ENCODE measurements at places on chromosomes 7 and 10.

DNA sequence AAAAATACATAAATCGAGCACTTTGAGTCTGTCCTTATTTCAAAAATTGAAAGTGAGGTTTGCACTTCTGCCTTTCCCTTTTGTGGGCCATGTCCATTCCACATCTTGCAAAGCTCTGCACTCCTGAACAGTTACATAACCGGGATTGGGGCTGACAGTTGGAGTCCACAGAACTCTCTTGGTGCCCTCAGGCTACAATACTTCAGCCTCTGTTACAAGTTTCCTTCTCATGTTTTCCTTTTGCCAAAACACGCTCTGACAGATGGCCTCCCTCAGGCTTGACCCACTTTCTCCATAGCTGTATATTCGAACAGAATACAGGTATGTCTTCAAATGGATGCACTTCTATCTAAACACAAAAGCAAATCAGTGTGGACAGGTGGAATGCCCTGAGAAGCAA is 335.9 kb downstream of the WDR37 start:
- no peak for DNase-seq

- no peak for DNase-seq
These were observed 903.6 kb upstream of the AUTS2 start for GRCh38 chr7:68694656-68695055.

DNA sequence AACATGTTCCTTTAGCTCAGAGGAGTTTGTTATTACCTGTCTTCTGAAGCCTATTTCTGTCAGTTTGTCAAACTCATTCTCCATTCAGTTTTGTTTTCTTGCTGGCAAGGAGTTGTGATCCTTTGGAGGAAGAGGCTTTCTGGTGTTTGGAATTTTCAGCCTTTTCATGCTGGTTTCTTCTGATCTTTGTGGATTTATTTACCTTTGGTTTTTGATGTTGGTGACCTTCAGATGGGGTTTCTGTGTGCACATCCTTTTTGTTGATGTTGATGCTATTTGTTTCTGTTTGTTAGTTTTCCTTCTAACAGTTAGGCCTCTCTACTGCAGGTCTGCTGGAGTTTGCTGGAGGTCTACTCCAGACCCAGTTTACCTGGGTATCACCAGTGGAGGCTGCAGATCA is 118.6 kb downstream of the PPP1R9A start:
- no peak for DNase-seq

DNA sequence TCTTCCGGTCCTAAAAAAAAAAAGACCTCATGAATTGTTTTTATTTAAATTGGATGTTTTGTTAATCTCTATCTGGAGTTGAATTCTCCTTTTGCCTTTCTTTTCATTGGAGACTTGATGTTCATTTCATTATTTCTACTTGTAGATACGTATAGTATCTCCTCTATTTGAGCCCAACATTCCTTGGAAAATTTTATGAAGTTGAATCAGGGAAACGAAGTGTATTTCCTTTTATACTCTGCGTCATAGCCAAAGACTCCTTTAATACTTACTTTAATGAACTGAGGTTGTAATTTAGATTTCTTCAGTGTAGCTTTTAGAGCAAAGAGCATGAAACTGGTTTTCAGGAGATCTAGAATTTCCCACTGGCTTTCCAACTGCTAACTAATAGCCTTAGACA is 132.4 kb downstream of the KIAA1217 start:
- DNase-seq, result no peak
